ENCODE measurements at places on chromosomes 2 and 18. TPM values are rescaled to one million over a fixed set of nuclear protein-coding genes. Genes with fewer than 3 reads are reported as not detected.

Gene MRO
- not detected for total RNA-seq

Gene PCARE
- not detected for total RNA-seq

Gene TIMM21
- 30.8 TPM for total RNA-seq

Gene PHOSPHO2
- total RNA-seq: 6.3 TPM

Gene MAPRE2
- 63.2 TPM for total RNA-seq

Gene IL18R1
- total RNA-seq: 37.3 TPM

Gene SMYD5
- total RNA-seq: 18.2 TPM

Gene HOXD11
- total RNA-seq: not detected

Gene CREG2
- not detected for total RNA-seq

Gene SLC4A5
- 3.6 TPM for total RNA-seq

- no peak for DNase-seq
Measured at GRCh38 chr2:102289129-102289528, 22.2 kb upstream of the IL1RL1 start.

GRCh38 chr2:85887566-85888019 lies 1.2 kb downstream of the ST3GAL5 start:
- peak; percentile 65 for DNase-seq

GRCh38 chr2:142330458-142330857 lies 199.6 kb upstream of the LRP1B start:
- DNase-seq: no peak

- no peak for DNase-seq
Measured at GRCh38 chr2:234137400-234138014, 87.0 kb downstream of the SPP2 start.

- DNase-seq: no peak
Measured at GRCh38 chr2:84022810-84023431, 436.2 kb downstream of the SUCLG1 start.

DNA sequence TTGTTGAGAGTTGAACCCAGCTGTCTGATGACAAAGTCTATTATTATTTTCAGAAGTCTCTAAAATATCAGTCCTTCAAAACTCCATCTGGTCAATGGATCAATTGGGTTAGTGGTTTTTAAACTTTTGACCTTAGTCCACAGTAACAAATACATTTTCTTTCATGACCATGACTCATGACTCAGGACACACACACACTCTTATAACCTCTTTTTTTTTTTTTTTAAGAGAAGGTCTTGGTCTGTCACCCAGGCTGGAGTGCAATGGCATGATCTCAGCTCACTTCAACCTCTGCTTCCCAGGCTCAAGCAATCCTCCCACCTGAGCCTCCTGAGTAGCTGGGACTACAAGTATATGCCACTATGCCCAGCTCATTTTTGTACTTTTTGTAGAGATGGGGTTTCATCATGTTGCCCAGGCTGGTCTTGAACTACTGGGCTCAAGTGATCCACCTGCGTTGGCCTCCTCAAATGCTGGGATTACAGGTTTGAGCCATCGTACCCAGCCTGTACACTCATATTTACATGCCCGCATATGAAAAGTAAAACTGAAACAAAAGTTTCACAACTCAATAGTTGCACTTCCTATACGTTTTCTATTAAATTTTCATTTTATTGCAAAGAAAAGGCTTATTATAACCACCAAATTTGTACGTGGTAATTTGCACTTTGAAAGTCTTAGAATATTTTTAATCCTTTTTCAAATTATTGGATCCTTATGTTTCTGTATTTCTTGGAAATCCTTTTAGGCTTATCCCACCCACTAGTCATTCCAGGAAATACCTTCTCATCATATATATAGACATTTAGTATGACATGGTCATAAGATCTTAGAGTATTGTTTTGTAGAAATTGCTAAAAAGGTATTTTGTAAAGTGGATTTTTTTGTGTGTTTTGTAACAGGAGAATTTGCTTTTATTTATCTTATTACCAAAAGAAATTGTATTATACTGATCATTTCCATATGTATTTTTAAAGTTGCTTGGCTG lies 199.0 kb downstream of the LPIN1 start:
- DNase-seq: no peak

DNA sequence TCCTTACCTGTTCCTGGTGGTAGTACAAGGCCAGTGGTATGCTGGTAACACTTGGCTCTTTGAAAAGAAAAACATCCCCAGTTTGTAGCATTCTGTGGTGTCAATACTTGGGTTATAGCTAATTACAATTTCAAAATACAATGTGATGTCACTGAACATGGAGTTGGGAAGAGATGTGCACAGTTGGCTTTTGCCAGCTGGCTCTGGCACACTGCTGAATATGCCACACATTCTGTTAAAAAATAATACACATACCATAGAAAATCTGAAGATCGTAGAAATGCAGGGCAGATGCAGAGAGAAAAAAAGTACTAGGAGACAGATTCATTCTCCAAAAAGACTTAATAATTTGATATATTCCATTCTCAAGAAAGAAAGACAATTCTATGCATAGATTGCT lies 101.5 kb downstream of the TACR1 start:
- no peak for DNase-seq

- DNase-seq: no peak
Measured at GRCh38 chr2:237194081-237194480, 108.4 kb downstream of the COPS8 start.

Data from activated naive CD8-positive, alpha-beta T cell treated with anti-CD3 and anti-CD28 coated beads, Interleukin-2, amount 10 ng/mL, durations not matched to agents 7 days and 5 days (primary cell).